DND-41 (cell line): ENCODE measurements at places on chromosomes 4 and X.

GRCh38 chrX:97366237-97366636, 482.5 kb downstream of the RPA4 start:
- no peak for DNase-seq

DNA sequence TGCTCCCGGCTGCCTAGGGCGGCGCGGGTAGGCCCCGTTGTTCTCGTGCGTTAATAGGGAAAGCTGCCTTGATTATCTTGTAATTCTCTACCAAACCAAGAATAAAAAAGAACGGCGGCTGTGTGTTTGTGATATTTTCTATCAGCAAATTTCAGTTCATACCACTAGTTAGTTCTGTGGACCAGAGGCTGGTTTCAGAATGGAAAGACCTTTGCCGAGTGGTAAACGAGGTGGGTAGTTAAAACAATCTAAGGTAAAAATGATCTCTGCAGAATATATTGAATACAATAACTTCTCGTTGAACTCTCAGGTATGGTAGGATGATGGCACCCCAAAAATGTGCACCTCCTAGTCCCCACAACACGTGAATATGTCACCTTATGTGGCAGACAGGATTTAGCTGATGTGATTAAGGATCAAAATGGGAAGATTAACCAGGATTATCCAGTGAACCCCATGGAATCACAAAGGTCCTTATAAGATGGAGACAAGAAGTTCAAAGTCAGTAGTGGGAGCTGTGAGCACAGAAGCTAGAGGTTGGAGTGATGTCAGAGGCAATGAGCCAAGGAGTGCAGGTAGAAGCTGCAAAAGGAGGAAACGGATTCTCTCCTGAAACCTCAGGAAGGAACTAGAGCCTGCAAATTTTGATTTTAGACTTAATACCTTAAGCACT, 574 bp upstream of the CFAP97 start:
- no peak for DNase-seq

GRCh38 chr4:84750260-84750959, 167.5 kb downstream of the CDS1 start:
- no peak for DNase-seq

DNA sequence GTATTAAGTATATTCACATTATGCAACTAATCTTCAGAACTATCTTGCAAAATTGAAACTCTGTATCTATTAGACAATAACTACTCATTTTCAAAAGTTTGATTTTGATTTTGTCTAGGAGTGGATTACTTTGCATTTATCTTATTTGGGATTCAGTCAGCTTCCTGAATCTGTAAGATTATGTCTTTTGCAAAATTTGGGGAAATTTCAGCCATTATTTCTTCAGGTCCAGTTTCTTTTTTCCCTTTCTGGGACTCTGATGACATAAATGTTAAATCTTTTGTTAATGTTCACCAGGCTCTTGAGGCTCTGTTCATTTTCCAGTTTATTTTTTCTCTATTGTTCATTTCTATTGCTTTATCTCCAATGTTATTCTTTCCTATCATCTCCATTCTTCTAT, 15.0 kb downstream of the RPS6KA3 start:
- no peak for DNase-seq

DNA sequence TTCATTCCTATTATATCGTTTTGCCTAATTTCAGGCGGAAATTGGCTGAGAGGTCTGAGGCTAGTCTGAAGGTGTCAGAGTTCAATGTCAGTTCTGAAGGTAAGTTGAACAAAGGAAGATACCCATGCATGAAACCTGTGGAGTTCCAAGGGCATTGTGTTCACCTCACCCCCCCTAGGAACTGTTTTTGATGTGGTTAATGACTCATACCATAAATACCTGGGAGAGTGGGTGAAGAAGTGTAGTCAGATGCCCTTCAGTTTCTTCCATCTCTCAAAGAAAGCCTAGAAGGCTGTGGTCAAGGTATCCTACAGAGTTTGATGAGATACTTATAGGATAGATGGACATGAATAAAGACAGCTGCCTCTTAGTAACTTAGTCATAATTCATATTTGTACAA, 2.7 kb downstream of the UTP14A start:
- DNase-seq = no peak

- DNase-seq = no peak
Observed at GRCh38 chr4:162837241-162837640, 329.4 kb downstream of the NAF1 start.

GRCh38 chr4:109005523-109005922, 242.7 kb upstream of the ETNPPL start:
- DNase-seq = no peak

DNA sequence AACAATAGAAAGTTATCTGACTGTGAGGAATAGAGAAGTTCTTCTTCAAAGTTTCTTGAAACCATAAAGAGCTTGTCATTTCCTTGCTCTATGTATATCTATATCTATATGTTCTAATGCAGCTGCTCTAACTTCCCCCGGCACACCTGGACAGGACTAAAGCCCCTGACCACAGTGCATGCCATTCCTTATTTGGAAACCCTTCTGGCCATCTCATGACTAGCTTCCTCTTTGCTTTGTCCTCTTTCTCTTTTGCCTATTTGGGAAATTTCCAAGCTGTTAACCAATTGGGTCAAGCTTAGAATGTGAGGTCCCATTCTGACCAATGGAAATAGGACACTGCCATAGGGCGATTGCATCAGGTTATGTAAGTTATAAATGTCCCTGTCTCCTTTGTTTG, 1481.1 kb downstream of the STIM2 start:
- DNase-seq = no peak

- no peak for DNase-seq
Observed at GRCh38 chr4:180953572-180953971, 1289.6 kb upstream of the TENM3 start.

DNA sequence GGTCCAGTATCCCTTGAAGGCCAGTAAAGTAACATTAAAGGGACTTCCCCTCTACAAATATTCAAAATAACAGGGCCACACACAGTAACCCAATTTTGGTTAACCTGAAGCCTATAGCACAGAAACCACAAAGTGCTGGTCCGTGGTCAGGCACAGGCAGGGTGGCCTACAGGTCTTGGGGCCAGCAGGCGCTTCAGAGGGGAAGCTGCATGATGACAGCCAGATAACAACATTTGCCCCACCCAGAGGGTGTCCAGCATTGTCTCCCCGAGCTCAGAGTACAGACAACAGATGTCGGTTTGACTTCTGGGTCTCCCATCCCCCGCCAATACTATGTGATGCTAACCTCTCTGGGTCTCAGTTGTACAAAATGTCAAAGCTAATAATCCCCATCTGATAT, 51.1 kb downstream of the SH3KBP1 start:
- peak; percentile 20 for DNase-seq

DNA sequence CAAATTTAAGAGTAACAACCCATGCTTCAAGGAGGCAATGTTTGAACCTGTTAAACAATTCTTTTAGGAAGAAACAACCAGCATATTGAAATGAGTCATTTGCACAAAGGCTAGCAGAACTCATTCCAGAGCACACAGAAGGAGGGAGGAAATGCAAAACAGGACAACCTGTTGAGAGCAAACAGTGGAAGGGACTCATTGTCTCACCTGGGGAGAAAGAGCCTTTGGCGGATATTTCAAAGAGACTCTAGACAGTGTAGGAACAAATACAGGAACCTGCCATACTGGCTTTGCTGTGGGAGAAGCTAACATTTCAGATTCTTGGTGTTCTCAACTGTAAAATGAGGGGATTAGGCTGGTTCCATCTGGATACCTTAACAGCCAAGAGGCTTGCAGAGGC, 14.8 kb upstream of the RASGEF1B start:
- DNase-seq = no peak

DNA sequence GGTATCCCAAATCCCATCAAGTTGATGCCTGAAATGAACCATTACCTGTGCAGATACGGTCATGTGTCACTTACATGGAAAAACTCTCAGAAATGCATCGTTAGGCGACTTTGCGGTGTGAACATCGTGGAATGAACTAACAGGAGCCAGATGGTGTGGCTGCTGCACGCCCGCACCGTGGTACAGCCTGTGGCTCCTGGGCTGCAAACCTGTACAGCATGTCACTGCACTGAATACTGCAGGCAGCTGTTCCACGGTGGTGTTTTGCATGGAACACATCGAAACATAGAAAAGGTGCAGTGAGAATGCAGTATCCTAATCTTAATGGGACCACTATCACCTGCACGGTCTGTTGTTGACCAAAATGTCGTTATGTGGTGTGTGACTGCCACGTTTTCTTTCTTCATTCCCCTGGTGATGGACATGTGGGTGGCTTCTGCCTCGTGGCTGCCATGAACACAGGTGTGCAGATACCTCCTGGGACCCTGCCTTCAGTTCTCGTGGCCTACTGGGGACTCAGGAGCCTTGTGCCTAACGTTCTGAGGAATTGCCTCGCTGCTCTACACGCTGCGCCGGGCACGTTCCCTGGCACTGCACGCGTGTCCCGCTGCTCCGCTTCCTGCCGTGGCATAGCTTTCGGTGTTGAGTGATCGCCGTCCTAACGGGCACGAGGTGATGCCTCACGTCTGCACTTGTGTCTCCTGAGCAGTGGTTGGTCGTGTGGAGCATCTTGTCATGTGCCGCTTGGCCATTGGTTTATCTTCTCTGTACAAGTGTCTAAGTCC, 18.5 kb downstream of the MAEA start:
- DNase-seq = no peak

DNA sequence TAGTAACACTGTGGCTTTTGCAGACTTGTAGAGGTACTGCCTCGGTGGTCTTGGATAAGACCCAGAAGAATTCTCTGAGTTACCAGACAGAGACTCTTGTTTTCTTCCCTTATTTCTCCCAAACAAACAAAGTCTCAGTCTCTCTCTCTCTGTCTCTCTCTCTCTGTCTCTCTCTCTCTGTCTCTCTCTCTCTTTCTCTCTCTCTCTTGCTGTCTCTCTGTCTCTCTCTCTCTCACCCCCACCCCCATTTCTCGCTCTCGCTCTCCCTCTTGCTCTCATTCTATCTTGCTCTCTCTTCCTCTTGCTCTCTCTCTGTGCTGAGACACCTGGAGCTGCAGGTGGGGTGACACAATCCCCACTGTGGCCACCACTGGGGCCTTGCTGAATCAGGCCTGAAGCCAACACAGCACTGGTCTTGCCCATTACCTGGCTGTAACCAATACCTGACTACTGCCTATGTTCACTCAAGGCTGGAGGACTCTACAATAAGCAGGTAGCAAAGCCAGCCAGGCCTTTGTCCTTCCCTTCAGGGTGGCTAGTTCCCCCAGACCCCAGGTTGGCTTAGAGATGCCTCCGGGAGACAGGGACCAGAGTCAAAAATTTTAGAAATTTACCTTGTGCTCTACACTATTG, 12.3 kb downstream of the LOC101059915 start:
- no peak for DNase-seq

GRCh38 chr4:151294833-151295496, 18.0 kb downstream of the PRSS48 start:
- no peak for DNase-seq

DNA sequence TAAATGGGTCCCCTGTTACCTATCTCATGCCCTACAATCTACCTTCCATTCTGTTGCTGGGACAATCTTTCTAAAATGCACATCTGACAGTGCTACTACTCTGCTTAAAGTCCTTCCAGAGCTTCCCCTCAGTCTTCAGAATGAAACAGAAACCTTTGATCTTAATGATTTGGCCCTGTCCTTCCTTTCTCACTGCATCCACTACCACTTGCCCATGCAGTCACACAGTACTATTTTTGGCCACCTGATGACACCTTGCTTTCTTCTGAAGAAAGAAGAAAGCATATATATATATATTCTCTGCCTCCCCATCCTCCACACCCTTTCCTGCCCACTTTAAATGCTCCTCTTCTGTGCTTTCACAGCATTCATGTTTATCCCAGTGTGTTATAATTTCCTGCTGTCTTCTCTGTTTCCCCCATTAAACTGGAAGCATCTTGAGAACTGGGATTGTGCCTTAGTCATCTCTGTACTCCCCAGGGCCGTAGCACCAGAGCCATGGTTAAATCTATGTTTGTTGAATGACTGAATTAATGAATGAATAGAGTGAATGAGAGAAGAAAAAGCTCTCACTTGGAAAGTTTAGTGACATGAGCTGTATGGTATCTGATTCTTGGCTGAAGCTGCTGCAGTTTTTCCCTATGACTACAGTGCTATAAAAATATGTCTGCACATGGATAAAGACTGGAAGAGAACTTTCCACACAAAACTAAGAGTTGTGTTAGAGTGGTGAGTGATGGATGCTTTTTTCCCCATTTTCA, 56.2 kb downstream of the RTL9 start:
- no peak for DNase-seq

GRCh38 chrX:107750861-107751445, 24.6 kb downstream of the TSC22D3 start:
- DNase-seq = no peak

- peak; percentile 72 for DNase-seq
Observed at GRCh38 chrX:86047174-86047935, at the start of gene CHM. TSS of gene CHM (minus strand) at chrX:86047558. CDS start at chrX:86047532, 26 bp downstream.

- DNase-seq = no peak
Observed at GRCh38 chr4:175215657-175216056, 297.5 kb downstream of the ADAM29 start.

DNA sequence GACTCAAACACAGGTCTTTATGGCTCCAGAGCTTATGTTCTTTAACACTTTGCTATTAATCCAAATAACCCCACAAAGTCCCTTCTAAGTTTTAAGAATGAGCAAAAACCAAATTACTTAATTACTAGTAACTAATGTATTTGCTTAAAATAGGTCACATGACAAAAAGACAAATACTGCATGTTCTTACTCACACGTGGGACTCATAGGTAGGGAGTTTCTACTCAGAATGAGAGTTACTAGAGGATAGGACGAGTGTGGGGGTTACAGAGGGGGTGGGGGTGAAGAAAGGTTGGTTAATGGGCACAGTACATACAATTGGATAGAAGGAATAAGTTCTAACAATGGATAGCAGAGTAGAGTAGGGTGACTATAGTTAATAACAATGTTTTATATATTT, 5.8 kb downstream of the RPS6KA3 start:
- no peak for DNase-seq

DNA sequence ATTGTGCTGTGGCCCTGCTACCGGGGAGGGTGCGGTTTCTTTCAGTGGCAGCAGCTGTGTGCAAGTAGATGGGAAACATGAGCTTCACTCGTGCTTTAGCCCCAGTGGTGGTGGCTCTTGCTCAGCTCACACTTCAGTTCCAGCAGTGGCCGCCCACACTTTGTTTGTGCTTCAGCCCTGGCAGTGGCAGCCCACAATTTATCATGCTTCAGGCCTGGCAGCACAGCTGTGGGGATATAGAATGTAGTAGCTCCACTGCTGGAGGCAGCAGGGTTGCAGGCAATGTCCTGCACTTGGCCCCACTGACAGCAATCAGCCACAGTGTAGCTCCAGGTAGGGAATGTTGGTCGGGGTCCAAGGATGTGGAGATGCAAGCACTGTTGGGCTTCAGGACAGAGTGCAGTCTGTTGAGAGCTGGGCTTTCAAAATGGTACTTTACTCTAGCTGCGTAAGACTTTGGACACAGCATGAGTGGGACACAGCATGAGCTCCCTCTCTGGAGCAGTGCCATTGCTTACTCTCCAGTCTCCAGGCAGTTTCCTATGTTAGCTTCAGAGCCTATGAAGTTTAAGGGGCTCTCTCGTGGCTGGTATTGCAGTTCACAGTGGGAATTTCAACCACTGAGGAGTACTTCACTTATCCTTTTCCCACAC, 413.1 kb downstream of the PDGFC start:
- no peak for DNase-seq

DNA sequence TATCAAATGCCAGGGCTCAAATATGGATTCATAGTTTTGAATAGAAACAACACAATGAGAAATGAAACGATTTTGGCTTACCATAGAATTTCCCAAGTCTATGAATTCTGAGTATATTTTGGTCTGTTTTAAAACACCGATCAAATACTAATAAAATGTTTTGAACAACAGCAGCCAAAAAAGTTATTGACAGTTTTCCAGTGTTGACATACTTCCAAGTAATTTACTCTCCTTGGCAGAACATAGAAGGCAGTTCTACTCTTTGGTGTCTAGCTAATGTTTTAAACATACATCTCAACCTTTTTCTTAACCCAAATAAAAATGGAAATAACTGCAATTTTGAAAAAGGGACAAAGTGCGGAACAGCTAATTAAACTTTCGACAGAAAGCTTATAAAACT, 1419.8 kb downstream of the ADGRL3 start:
- no peak for DNase-seq
